ENCODE measurements at places on chromosomes 3 and 15.

DNA sequence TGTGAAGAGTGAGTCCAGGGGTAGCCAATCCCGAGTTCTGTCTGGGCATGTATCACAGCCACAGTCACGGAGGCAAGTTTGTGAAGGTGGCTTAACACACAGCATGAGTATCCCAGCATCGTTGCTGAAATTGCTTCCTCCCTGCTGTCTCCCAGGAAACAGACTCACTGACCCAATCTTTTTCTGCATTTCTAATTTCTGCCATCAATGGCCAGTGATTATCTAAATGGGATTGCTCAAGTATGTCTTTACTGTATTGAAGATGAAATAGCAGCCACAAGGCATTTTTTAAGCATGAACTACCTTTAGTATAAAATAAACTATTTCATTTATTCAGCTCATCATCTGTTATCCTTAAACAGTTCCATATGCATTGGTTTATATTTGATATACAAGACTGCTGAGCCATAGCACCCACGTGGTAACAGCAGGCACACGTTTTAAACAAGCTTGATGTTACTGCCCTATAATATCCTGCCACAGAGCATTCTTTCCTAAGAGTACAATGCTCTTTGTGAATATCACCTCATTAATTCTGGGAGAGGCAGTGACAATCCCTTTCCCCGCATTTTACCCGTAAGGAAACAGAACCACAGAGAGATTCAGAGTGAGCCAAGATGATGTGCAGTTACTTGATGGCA lies 276.6 kb upstream of the THBS1 start:
- no peak for DNase-seq

GRCh38 chr15:88605189-88606069 lies 15.7 kb upstream of the AEN start:
- DNase-seq: no peak

- no peak for DNase-seq
These were observed 151.6 kb upstream of the MYRIP start for GRCh38 chr3:39657775-39658174.

GRCh38 chr3:76866729-76867408 lies 173.0 kb upstream of the ROBO2 start:
- no peak for DNase-seq

GRCh38 chr3:177742273-177742672 lies 545.0 kb upstream of the TBL1XR1 start:
- DNase-seq: no peak

GRCh38 chr3:13501056-13501455 lies 20.9 kb downstream of the HDAC11 start:
- DNase-seq: no peak

- DNase-seq: no peak
These were observed 292.3 kb upstream of the STT3B start for GRCh38 chr3:31240466-31240865.

GRCh38 chr3:179750720-179751328 lies 98.0 kb downstream of the USP13 start:
- DNase-seq: no peak

DNA sequence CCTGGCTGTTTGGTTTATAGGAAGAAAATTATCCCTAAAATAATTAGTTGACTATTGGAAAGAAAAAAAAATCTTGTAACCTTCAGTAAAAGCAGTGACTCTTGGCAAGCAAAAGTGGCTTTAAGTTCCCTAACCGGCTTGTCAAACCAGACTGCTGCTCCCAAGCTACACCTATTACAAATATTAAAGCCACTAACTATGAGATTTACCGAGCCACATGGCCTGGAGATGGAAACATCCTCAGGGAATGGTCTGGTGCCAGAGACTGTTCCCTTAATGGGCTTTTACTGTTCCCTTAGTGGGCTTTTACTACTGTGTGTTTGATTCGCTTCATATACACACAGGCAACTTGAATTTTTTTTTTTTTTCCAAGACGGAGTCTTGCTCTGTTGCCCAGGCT lies 35.9 kb upstream of the ZNF774 start:
- DNase-seq: no peak

GRCh38 chr15:71338265-71338664 lies 223.0 kb downstream of the THSD4 start:
- DNase-seq: no peak

DNA sequence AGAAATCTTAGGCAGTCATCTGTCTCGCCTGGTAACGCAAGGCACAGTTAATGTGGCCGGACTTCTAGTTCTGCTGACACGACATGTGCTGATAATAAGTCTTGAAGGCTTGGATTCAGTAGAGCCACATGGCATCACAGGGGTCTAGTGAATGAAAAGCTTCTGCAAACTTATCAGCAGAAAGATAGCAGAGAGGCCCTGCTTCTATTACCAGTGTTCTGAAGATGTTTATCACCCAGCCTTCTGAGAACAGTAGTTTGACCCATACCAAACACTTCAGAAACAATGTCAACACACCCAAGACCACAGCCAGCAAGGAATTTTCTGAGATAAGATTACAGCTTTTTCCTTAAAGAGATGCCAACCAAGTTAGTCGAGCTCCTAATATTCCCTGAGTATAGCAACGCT lies 102.7 kb upstream of the UMPS start:
- no peak for DNase-seq

GRCh38 chr15:65333856-65334255 lies 29.4 kb downstream of the RNU5B-1 start:
- no peak for DNase-seq

DNA sequence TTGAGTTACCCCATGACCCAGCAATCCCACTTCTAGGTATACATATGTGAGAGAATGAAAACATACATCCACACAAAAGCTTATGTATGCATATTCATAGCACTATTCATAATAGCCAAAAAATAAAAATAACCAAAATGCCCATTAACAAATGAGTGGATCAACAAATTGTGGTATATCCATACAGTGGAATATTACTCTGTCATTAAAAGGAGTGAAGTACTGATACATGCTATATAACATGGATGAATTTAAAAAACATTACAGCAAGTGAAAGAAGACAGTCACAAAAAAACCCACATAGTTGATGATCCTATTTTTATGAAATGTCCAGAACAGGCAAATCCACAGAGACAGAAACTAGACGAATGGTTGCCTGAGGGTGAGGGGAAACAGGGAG lies 5.2 kb downstream of the C3orf20 start:
- no peak for DNase-seq

GRCh38 chr3:115040673-115041286 lies 106.3 kb downstream of the ZBTB20 start:
- no peak for DNase-seq

DNA sequence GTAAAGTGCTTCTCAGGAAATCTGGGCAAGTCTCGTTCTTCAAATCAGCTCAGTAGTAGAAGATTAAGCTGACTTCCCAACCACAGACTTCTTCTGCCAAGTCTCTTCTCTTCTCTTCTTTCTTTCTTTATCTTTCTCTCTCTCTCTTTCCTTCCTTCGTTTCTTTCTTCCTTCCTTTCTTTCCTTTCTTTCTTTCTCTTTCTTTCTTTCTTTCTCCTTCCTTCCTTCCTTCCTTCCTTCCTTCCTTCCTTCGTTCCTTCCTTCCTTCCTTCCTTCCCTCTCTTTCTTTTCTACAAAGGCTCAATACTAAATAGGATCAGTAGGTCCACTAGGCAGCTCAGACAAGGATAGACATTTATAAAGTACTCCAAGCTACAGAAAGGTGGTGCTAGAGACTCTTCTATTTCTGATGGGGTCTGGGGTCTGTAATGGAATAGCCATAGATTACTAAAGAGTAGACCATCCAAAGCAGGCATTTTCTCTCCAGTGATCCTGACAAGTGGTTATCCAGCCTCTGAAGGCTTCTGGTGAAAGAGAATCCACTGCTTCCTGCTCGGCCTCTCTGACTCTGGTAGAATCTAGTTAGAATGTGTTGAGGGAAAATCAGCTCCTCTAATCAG lies 100.8 kb downstream of the TPRG1 start:
- no peak for DNase-seq

DNA sequence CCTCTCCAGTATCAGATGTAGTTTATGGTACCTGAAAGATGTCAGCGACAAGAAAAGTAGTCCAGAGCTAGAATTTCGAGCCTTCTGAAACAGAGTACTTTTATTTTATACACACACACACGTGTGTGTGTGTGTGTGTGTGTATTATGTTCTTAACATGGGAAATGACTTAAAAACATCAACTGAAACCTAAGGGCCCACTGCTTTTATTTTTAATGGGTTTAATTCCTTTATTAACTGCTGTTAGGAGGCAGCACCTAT lies 1.9 kb downstream of the TCF12 start:
- DNase-seq: no peak

DNA sequence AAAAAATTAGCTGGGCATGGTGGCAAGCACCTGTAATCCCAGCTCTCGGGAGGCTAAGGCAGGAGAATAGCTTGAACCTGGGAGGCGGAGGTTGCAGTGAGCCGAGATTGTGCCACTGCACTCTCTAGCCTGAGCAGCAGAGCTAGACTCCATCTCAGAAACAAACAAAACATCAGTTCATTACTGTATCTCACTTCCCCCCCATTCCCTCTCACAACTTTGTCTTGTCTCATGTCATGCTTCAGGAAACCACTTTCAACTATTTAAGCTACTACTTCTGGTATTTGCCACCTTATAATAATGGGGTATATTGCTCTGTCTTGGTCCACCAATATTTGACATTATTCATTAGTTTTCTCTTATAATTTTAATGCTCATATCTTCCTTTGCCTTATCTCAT lies 26.2 kb downstream of the PIK3CA start:
- DNase-seq: no peak

DNA sequence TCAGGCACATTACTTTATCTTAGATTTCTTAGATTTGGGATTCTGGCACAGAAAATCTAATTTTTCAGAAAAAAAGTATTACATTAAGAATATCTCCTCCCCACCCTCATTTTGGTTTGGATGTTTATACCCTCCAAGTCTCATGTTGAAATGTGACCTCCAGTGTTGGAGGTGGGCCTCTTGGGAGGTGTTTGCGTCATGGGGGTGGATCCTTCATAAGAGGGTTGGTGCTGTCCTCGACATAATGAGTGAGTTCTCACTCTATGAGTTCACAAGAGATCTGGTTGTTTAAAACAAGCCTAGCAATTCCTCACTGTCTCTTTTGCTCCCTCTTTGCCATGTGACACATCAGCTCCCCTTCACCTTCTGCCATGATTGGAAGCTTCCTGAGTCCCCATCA lies 45.6 kb upstream of the WWTR1 start:
- DNase-seq: no peak

DNA sequence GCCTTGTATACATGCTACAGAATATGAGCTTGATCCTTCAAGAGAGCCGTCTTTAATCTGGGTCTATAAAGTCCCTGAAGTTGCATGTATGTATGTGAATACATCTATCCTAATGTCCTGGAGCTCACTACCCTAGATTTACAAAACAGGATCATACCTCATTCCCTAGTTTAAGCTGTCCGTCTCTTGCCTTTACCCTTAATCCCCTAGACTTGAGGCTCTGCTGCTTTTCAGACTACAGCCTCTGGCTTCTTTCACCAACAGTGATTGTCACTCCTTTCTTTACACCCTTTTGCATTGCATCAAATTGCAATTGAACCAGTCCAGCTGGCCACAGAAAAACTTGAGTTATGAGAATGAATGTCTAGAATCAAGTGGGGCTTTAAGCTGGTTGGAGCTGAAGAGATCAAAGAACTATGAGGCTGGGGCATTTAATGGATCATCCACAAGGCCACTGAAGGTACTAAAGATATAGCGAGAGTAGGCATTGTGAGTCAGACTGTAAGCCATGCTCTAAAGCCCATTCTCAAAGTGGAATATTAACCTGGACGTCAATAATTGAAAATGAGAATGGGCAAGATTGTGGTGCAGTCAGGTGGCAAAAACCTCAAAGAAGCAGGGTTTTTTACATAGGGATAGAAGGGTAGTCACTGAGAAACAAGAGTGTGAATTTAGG lies 12.3 kb upstream of the PLD1 start:
- no peak for DNase-seq

- no peak for DNase-seq
These were observed 248.1 kb downstream of the KLF13 start for GRCh38 chr15:31574766-31575165.

GRCh38 chr15:100901296-100901695 lies 17.9 kb upstream of the LRRK1 start:
- DNase-seq: no peak

DNA sequence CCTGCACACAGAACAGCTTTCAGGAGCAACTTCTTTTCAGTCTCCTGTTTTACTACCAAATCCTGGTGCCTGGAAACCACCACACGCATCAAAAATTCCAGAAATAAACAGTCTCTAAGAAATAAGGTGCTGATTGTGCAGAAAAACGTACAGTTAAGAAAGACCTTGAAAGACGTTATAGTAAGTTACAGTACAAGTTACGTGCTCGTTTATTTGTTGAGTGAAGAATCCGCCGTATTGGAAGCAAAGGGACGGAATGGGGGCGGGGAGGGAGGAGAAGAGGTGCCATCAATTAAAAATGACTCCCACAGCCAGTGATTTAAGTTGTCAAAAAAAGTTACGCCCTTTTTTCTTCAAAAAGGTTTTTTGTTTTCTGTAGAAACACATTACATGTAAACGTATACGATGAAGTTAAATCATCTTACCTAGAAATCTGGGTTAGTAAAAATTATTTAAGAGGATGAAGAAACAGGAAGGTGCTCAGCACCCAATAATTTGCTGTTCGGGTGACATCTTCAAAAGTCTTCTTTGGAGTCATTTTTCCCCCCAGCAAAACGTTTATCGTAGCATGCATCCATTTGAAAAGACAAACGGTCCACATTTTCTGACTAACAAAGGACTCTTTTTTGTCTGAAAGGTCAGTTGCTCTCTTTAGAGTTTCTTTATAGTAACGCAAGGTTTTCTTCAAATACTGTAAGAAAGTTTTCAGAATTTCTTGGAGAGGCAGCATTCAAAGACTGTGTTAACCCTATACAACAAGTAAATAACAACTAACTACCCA lies 782 bp upstream of the UACA start:
- DNase-seq: no peak

- DNase-seq: no peak
These were observed 828.8 kb downstream of the ROBO2 start for GRCh38 chr3:77868725-77869124.

GRCh38 chr3:118067439-118067838 lies 967.2 kb downstream of the IGSF11 start:
- no peak for DNase-seq

DNA sequence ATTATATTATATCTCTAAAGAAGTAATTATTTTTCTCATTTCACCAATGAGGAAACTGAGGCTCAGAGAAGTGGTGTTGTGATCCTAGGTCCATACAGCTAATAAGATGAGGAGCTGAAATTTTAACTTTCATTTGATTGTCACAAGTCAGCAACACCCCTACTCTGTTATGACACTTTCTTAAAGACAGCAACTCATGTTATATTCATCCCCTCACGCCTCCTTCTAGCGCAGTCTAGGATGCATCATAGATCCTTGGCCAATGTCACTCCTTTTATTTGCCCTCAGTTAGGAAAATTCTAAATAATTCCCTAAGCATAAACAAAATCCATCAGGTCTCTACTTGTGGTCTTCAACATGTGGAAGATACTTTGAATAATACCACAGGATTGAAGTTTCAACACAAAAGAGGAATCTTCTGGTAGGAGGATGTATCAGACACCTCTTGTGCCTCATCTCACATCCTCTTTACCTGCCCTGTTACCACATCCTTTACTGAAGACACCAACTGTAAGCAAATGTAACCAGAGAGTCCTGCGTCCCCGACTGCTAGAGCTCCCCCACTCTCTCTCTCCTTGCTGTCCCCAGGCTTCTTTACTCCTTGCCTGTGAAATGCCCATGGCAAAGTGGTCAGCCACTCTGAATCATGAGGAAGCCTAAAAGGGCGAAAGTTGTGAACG lies 53.7 kb downstream of the TRIM42 start:
- no peak for DNase-seq

GRCh38 chr3:129449279-129450115 lies 9.5 kb downstream of the IFT122 start:
- DNase-seq: no peak

- DNase-seq: no peak
These were observed 13.3 kb downstream of the HRG start for GRCh38 chr3:186679151-186679550.
